Left hindlimb (tissue), 1 donor: ENCODE measurements at places on chromosomes 11 and 22.

DNA sequence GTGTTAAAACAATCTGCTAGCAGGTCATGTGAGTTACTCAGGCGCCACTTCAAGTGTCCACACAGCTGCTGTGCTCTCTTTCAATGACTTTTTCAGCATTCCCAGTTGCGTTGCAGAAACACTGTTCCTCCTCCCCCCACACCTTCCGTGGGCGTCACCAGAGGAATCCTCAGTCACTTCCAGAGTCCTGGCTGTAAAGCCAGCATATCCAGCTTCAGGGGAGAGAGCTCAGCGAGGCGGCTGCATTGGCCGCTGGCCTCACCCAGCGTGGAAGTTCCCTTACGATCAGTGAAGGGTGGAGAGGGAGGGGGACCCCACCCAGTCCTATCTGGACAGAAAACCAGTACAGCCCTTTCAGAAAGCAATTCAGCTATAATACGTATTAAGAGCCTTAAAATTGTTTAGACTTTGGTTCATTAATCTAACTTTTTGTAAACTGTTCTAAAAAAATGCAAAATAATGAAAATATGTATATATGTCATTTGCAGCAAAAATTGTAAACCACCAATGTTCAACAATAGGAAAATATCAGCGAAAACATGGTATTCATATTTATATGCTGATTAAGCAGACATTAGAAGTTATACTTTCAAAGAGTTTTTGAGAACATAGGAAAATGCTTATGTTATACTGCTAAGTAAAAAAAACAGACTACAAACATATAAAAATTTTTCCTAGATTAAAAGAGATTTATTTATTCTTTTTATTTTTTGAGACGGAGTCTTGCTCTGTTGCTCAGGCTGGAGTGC lies 2.8 kb upstream of the ANO9 start:
- peak; percentile 59 for DNase-seq

GRCh38 chr11:1673446-1674172 lies 23.4 kb upstream of the KRTAP5-6 start:
- no peak for DNase-seq

- DNase-seq, result no peak
Observed at GRCh38 chr22:33841281-33842005, 78.8 kb downstream of the LARGE1 start.

DNA sequence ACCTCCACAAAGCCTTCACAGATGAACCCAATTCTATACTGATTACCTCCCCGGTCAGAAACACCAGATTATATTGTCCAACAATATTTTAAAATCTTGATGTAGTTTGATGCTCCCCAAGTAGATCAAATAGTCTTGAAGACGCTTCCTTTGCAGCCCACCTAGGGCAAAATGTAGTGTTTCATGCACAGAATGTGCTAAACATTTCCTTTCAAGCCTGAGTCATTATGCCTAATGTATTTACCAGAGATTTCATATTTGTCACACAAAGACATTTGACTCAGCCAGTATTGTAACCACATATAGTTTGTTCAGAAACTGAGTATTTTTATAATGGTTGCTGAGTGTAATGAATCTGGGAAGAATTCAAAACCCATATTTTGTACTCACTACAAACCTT lies 1396.8 kb downstream of the LRRC4C start:
- DNase-seq, result no peak

DNA sequence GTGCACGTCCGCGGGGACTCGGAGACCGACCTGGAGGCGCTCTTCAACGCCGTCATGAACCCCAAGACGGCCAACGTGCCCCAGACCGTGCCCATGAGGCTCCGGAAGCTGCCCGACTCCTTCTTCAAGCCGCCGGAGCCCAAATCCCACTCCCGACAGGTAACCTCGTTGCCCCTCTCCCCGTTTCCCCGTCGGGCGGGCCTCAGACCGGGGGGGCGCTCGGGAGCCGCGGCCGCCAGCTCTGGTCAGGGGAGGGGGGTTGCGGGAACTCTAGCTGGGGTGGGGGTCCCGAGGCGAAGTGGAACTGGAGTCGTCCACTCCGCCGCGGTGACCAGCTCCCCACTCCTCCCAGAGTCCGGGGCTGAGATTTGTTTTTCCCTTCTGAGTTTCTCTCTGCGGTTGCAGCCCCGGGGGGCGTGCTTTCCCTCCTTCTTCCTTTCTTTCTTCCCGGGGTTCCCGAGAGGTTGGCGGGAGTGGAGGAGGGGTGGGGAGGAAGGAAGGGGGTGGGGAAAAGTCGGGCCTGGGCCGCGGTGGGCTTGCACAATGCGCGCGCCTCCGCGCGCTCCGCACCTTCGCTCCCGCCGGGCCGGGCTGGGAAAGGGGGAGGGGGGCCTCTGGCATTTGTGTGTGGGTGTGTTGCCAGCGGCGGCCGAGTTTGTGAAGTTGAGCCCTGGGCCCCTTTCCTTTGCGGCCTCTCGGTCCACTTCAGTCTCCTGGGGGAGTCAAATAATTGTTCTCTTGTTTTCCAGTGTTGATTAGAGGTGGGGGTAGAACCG lies 952 bp downstream of the YAP1 start:
- DNase-seq, result peak; percentile 91

DNA sequence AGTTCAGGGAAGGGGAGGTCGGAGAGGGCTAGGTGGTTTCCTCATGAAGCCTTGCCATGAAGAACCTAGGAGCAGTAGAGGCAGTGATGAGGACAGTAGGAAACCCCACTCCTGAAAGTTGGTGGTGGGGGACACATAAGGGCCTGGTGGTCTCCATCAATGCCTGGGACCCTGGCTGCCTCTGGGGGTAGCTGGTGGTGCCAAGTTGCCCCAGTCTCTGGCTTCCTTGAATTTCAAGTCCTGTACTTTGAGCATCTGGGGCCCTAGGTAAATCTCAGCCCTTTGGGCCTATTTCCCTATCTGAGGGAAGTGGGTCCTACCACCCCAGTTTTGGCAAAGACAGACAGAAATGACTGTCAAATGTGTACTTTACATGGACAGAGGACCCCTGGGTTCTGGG lies 28.1 kb downstream of the AMPD3 start:
- DNase-seq, result no peak

DNA sequence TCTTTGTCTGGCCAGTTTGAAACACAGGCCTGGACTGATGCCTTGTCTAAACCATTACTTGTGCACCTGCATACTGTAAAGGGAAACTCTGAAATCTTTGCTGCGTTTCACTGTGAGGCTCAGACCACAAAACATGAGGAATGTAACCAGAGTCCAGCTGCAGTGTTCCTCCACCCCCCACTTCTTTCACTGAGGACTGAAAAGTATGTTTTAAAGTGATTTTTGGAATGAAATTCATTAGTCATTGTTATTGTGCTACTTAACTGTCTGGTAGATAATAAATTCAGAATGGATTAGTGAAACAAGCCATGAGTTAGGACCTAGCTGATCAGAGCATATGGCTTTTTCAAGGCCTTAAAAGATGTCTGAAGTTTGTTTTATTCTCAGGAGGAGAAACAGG lies 181.2 kb downstream of the WNT11 start:
- peak; percentile 40 for DNase-seq

- no peak for DNase-seq
Observed at GRCh38 chr11:56950510-56950909, 38.2 kb upstream of the OR5AK2 start.
